Stomach (tissue), 19 donors: ENCODE measurements at places on chromosomes 5 and 9. TPM values are rescaled to one million over a fixed set of nuclear protein-coding genes. Genes with fewer than 3 reads are reported as not detected.

The TMEM174 gene
- not detected for total RNA-seq

The ZNG1A gene
- 28.1 TPM for total RNA-seq

The INSYN2B gene
- not detected for total RNA-seq

The TAS2R1 gene
- not detected for total RNA-seq

The FOXD4 gene
- 1.8 TPM for total RNA-seq

The PCDHA8 gene
- total RNA-seq = 0.18 TPM

The FRMD3 gene
- total RNA-seq = 5.1 TPM

DNA sequence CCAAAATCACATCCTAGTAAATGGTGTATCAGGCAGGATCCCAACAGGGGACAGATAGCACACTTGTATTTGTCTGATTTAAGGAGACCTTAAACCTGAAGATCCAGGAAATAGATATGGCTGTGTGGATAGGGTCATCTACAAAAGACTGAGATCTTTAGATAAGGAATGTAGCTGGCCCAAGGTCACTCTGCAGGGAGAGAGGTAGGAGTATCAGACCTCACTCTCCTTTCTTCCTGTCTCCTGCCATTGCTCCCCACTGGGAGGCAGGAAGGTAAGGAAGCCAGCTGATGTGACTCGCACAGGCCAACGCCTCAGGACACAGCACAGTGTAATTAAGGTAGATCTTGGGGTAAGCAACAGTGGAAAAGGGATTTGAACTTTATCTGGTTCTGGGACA is 85.8 kb downstream of the PLPPR1 start:
- DNase-seq = no peak

GRCh38 chr9:37931592-37931991 is 27.7 kb upstream of the SLC25A51 start:
- DNase-seq = no peak

DNA sequence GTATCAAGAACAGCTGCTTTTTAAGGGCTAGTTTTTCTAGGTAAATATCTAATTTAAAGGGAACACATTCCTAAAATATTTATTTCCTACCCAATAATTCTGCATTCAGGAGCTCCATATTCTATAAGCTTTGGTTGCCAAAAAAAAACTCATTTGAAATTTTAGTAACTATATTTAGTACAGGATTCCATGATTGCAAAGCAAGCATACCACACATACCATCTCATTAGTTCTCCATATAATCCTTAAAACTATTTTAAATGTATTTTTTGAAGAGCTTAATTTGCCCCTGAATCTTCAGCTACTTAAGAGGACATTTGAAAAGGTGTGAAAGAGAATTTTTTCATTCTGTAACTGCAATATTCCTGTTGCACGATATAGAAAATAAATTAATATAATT is 877.0 kb downstream of the NR2F1-AS1 start:
- DNase-seq = no peak

DNA sequence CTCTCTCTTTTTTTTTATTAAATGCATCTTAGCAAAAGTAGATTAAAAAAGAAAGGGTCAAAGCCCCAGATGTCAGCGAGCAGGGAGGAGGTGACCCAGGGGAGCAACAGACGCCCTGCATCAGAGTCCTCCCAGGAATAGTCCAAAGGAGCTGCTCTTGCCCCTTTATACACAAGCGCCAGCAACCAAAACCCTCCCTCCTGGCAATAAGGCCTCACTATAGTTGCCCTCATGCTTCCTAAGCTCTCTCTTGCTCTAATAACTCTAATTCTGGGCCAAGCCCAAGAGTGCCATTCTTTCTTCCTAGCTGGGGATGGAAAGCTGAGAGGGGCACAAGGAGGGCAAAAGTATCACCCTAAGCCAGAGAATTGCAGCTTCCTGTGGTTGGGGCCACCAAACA is 26.3 kb downstream of the PCDHGC5 start:
- no peak for DNase-seq

DNA sequence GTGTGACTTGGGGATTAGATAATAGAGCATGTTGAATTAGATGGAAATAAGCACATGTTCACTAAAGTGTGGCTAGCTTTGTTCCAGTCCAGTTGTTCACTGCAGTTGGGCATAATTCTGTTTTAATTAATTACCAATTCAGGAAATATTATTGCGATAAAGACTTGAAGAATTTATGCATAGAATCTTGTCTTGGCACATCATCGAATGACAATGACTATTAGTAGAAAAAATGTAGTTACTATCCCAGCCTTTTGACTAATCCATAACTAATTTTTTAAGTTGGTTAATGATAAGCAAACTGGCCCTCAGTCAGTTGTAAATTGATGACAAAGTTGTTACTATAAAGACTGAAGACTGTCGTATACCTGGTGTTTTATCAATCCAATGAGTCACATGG is 10.5 kb downstream of the LNPEP start:
- DNase-seq = no peak

- no peak for DNase-seq
These were observed 5.5 kb downstream of the ADRB2 start for GRCh38 chr5:148831590-148832565.

- no peak for DNase-seq
These were observed 271.4 kb upstream of the ZNF608 start for GRCh38 chr5:125017796-125018195.
